ENCODE measurements at places on chromosomes 11 and 22.
A peak's percentile ranks its signal among the peaks of the same experiment; 100 is the strongest.

GRCh38 chr11:29623144-29623722 is 393.6 kb downstream of the KCNA4 start:
- DNase-seq, result no peak

DNA sequence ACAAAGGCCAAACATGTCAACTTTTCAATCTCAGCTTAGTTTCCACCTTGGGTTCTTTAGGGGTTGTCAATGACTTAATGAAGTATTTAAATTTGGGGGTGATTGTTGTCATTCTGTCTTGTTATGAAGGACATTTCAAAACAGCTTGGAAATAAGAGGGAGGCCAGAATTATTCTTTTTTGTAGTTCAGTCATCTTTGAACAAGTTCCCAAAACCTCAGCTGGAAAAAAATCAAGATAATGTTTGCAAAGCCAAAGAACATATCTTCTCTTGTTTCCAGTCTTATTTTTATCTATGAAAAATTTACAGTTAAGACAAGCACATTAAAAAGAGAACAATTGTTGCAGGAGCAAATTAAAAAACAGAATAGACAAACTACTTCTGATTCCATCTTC is 612.8 kb downstream of the INSC start:
- no peak for DNase-seq

DNA sequence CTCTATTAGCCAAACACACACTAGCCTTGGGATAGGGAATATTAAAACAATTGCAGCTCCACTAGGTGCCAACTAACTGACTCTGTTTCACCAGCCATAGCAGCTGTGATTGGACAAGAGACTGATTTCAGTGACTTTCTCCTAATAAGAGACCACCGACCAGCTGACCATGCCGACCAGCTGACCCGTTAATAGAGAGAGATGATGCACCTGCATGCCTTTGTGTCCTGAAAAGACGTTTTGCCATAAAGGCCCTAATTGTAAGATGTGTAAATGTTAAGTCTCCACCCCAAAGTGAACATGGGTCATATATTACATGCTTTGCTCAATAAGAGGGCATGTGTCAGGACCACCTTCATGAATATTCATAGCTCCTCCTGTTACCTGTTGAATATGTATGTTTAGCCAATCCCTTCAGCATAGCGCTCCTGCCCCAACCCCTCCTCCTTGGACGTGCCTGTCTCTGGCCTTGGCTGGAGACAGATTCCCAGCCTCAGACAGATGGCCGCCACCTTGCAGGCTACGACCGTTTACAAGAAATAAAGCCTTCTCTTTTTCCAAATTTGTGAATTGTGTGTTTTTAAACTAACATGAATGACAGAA is 1.3 kb upstream of the NADSYN1 start:
- DNase-seq, result no peak

GRCh38 chr22:38461414-38462081 is 6.3 kb upstream of the KDELR3 start:
- peak; percentile 9 for DNase-seq

DNA sequence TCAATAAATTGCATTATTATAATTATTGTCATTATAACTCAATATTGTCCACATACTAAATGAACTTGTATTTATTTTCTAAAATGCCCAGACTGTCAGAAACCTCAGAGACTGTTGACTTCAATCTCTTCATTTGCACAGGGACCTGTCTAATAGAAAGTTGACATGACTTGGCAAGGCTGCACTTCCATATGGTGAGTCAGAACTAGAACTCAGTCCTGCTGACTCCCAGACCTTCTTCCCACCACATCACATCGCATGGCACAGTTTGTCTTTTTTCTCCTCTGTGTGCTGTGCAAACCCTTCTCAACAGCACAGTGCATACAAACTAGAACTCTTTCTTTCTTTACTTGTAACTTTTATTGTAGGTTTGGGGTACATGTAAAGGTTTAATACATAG is 215.1 kb upstream of the BLID start:
- no peak for DNase-seq

DNA sequence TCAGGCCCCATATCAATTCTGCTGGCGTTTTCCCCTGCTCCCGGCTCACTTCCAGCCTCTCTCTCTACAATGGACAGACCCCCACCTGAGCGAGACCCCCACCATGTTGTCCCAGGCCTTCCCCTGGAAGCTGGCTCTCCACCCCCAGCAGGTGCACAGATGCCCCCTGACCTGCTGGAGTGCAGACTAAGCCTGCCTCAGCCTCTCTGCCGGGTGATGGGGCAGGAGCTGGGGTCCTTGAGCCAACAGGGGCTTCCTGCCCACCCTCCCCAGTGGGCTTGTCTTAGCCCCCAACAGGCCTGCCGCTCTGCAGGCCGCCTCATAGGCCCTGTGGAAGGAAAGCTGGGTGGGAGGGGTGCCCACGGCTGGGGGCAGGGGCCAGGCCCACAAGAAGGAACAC is 10.0 kb downstream of the ELFN2 start:
- no peak for DNase-seq

- peak; percentile 21 for DNase-seq
These were observed 33.0 kb downstream of the SERGEF start for GRCh38 chr11:17979770-17980371.

DNA sequence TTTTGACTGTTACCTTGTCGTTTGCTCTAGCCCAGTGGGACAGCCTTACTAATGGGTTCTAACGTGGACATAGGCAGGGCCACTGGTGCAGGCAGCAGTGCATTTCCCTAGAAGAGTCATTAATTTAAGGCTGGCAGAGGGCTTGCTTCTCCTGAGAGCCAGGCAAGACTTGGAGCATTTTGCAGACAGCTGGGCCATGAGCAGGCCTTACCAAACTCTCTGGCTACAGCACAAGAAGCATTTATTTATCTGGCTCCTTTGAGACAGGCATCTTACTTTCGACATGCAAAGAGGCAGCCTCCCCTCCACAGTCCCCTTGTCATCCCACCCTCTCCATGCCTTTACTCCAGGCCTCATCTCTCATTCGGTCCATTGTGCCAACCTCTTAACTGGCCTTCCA is 139.9 kb downstream of the CSNK2A3 start:
- DNase-seq, result no peak

- DNase-seq, result no peak
These were observed 15.6 kb upstream of the NECTIN1 start for GRCh38 chr11:119744577-119744976.

DNA sequence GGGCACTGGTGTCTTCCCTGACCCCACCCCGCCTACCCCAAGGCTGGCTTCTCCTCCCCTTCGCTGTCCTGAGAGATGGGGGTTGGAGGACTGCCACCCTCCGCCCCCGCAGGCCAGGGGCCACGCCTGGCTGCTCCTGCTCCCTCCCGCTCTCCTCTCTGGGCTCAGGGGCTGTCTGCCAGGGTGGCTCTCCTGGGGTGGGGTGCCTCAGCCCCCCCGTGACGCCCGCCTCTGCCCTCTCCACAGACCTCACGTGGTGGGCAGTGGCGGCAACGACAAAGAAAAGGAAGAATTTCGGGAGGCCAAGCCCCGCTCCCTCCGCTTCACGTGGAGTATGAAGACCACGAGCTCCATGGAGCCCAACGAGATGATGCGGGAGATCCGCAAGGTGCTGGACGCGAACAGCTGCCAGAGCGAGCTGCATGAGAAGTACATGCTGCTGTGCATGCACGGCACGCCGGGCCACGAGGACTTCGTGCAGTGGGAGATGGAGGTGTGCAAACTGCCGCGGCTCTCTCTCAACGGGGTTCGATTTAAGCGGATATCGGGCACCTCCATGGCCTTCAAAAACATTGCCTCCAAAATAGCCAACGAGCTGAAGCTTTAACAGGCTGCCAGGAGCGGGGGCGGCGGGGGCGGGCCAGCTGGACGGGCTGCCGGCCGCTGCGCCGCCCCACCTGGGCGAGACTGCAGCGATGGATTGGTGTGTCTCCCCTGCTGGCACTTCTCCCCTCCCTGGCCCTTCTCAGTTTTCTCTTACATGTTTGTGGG is 8.1 kb downstream of the RCOR2 start:
- DNase-seq, result no peak
